ENCODE measurements at places on chromosomes 6 and 20. TPM values are rescaled to one million over a fixed set of nuclear protein-coding genes. Genes with fewer than 3 reads are reported as not detected.

The NOTCH4 gene
- total RNA-seq: 63.6 TPM

- H3K27ac ChIP-seq: no peak overlapping the region
- no peak overlapping the region for H3K4me3 ChIP-seq
- no peak for DNase-seq
- H3K27me3 ChIP-seq: peaks cover 52% of the 10 kb centered on the region
- no peaks in the 10 kb centered on the region for H3K36me3 ChIP-seq
- H3K4me1 ChIP-seq: peaks cover 4% of the 10 kb centered on the region
Measured at GRCh38 chr20:56634307-56634706, 5.2 kb downstream of the TFAP2C start.

- H3K4me3 ChIP-seq: no peak overlapping the region
- H3K4me1 ChIP-seq: peaks cover 7% of the 10 kb centered on the region
- H3K36me3 ChIP-seq: no peaks in the 10 kb centered on the region
- H3K27me3 ChIP-seq: no peaks in the 10 kb centered on the region
- no peak for DNase-seq
Measured at GRCh38 chr20:22836877-22837276, 198.2 kb upstream of the SSTR4 start.

GRCh38 chr6:139528471-139528870, 154.0 kb upstream of the CITED2 start:
- H3K36me3 ChIP-seq: no peaks in the 10 kb centered on the region
- no peak overlapping the region for H3K4me3 ChIP-seq
- H3K27me3 ChIP-seq: no peaks in the 10 kb centered on the region
- peaks cover 6% of the 10 kb centered on the region for H3K4me1 ChIP-seq
- no peak overlapping the region for H3K27ac ChIP-seq

Measured in lower lobe of right lung (tissue), 2 donors.